ENCODE measurements at places on chromosomes 16 and 17.

- DNase-seq, result no peak
Observed at GRCh38 chr16:25064937-25065336, 46.6 kb upstream of the LCMT1 start.

GRCh38 chr16:58843675-58844074 is 109.6 kb upstream of the GOT2 start:
- no peak for DNase-seq

GRCh38 chr16:75714661-75715060 is 11.6 kb downstream of the CPHXL start:
- DNase-seq, result no peak

- DNase-seq, result no peak
Observed at GRCh38 chr17:4162321-4162720, 19.3 kb downstream of the CYB5D2 start.

DNA sequence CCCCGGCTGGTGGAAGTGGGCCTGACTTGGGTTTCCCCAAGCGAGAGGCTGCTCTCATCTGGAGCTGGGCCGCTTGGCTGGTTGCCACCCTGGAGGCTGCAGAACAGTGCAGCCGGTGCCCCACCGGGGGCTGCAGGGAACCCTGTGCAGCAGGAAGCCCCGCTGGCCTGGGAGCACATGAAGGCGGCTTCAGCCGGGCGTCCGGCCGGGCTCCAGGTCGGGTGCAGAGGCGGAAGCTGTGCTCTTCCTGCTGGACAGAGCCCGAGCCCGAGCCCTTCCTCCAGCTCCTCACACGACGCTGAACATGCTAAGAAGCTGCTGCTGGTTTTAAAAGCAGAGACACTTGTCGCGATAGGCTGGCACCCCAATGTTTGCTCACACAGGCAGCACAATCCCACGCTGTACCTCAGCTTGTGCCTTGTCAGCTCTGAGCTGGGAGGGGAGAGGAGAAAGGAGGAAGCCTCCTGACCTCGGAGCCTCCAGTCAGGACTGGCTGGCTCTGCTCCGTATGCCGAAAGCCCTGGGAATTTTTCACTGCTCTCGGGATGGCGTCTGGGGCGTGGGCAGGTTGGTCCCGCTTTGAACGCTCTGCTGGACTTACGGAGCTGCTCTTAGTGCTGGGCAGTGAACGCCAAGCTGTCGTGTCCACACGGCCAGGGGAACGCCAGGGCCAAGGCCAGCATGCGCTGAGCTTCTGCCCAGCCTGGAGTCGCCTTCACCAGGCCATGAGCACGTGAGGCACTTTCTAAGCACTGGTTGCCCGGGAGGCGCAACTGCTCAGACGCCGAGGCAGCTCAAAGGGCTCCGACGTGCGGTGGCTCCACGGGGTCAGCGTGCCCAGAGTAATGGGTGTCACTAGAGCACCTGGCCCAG is 8.8 kb downstream of the CDK5R1 start:
- no peak for DNase-seq

DNA sequence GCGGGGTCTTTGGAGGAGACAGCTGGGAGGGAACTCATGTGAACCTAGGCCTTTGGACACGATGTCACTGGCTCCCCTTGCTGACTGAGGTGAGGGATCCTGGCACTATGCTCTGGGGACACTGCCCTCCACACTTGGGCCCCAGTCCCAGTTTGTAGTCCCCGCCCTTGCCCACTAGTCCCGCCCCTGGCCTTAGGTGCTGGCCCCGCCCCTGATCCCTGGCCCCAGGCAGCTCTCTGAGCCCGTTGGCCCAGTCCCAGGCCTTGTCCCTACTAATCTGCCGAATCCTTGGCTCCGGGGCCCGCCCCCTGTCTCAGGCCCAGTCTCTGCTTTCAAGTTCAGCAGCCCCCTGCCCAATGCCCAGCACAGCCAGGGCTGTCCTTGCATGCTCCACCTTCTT is 61.0 kb downstream of the SMPD3 start:
- no peak for DNase-seq

DNA sequence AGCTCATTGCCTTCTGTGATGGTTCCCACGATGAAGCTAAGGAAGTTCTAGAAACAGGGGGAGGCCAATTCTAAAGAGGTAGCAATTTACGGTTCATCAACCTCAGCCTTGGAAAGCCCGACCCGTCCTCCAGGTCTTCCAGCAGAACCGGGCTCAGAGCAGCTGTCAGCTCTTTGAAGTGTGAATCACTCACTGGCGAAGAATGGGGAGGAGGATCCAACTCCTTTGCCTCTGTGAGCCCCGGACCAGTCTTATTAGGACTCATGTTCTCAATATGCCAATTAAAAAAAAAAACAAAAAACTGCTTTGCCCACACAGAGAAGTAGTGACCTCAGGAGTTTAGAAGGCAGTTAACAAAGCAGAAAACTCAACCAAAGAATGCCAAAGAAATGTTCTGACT is 31.4 kb downstream of the STX8 start:
- no peak for DNase-seq

DNA sequence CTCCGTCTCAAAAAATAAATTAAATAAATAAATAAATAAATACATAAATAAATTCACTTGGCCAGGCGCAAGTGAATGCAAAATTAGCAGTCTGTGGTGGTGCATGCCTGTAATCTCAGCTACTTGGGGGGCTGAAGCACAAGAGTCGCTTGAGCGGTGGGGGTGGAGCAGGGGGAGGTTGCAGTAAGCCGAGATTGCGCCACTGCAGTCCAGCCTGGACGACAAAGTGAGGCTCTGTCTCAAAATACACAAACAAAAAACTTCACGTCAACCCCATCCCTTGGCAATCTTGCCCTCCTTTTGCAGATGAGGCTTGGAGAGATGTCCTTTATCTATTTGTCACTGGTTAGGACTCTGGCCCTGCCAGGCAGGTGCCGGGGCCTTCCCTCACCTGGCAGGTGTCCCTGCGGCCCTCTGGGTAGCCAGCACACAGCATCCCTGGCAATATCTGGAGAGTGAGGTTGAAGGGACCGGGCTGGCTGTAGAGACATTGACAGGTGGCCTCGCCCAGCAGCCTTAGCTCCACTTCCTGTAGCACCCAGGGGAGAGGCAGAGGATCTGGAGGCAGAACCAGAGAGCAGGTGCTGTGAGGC is 4.4 kb downstream of the PRSS36 start:
- no peak for DNase-seq

DNA sequence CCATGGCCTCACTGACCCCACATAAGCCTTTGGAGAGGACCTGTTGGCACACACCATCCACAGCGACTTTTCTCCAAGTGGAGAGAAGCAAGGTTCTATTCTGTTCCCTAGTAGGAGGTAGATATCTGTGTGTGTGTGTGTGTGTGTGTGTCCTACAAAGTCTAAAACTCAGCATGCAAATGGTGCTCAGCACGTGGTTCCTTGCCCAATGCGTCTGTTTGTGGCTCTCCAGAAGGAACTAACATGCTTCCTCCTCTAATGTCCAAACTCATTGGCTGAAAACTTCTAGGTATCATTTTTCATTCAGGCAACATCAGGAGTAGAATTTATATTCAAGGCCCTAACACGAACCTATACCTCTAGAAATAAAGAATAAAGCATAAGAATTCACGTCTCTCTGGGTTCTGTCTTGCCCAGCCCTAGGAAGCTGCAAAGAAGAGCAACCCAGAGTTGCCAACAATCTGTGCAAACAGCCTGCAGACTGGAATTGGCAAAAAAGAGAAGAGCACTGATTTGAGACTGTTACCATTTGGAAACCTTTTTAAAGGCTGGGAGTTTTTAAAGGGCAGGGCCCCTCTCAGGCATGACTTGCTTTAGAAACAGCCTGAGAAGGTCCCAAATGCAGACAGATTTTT is 25.5 kb downstream of the MAP3K14 start:
- DNase-seq, result no peak

DNA sequence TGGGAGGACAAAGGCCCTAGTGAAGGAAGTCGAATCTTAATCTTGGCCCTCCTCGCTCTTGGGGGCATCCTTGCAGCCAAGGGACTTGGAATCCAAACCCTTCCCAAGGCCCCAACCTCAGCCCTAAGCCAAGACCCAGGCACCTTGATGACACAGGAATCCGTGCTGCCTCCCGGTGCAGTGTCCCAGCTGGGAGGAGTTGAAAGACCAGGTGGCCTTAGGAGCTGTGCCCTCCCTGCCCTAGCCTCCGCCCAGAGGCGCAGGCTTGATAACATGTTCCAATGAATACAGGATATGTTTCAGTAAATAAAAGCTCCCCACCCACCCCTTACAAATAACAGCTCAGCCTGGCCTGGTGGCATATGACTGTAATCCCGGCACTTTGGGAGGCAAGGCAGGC is at the start of gene CHST5:
TSS of gene CHST5 (minus strand) at position 208 of the 400 bp plus-strand sequence. CDS start 5,724 bp downstream, outside the sequence.
- DNase-seq, result no peak

DNA sequence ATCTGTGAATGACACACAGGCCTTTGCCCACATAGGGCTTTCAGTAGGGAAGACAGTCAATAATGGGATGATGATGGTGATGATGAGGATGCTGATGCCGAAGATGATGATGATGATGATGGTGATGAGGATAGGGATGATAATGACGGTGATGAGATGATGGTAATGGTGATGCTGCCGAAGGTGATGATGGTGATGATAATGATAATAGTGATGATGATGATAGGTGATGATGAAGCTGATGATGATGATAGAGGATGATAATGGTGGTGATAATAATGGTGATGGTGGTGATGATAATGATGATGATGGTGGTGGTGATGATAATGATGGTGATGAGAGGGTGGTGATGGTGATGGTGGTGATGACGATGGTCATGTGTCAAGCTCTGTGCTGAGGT is 12.9 kb downstream of the FOXL1 start:
- no peak for DNase-seq

- no peak for DNase-seq
Observed at GRCh38 chr16:16191493-16192167, 31.7 kb downstream of the ABCC6 start.

- DNase-seq, result peak; percentile 64
Observed at GRCh38 chr17:44137891-44138709, 3.6 kb upstream of the HROB start.

GRCh38 chr16:27223701-27224100 is 20.4 kb downstream of the KDM8 start:
- no peak for DNase-seq

- no peak for DNase-seq
Observed at GRCh38 chr16:58197314-58198012, 443 bp downstream of the CSNK2A2 start.

- peak; percentile 39 for DNase-seq
Observed at GRCh38 chr16:1194665-1195392, 30.2 kb downstream of the TPSG1 start.

DNA sequence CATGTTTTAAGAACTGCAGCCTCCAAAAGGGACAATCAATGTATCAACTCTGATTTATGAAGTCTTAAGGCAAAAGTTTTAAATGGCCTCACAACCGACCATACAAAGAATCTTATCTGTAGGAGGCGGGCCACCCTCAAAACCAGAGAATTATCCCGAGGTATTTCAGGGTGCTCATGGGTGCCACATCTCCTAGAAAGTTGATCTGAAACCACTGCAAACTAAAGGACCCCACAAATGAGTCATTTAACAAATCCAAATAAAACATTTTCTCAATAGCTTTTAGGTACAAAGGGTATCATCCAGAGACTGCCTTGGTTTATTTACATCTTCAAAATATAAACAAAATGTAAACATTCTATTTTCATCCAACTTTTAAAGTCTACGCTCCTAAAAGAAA is 6.8 kb downstream of the ERN1 start:
- DNase-seq, result no peak

DNA sequence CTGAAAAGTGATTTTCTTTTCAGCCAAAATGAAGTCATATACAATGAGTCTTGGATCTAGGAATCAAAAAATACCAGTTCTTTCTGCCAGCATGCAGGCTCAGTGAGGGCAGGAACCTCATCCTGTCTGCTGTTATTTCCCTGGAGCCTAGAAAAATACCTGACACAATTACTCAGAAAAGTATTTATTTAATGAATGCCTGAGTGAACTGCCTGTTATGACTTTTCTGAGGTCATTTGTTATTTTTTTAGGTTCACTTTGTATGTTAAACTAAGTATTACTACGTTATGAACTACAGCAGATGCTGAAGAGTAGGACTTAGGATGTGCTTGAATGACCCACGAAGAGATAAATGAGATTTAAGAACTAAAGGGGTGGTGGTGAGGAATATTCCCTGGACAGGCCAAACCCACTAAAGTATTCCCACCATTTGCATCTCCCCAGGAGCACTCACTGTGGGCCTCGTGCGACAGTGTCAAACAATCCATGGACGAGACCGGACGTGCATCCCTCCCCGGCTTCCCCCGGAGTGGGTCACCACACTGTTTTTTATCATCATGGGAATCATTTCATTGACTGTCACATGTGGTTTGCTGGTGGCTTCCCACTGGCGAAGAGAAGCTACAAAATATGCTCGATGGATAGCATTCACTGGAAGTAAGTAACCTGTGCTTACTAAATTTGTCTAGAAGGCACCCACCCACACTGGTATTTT is 17.1 kb upstream of the VWA3A start:
- no peak for DNase-seq

- no peak for DNase-seq
Observed at GRCh38 chr17:17214646-17215436, 8.7 kb upstream of the PLD6 start.

DNA sequence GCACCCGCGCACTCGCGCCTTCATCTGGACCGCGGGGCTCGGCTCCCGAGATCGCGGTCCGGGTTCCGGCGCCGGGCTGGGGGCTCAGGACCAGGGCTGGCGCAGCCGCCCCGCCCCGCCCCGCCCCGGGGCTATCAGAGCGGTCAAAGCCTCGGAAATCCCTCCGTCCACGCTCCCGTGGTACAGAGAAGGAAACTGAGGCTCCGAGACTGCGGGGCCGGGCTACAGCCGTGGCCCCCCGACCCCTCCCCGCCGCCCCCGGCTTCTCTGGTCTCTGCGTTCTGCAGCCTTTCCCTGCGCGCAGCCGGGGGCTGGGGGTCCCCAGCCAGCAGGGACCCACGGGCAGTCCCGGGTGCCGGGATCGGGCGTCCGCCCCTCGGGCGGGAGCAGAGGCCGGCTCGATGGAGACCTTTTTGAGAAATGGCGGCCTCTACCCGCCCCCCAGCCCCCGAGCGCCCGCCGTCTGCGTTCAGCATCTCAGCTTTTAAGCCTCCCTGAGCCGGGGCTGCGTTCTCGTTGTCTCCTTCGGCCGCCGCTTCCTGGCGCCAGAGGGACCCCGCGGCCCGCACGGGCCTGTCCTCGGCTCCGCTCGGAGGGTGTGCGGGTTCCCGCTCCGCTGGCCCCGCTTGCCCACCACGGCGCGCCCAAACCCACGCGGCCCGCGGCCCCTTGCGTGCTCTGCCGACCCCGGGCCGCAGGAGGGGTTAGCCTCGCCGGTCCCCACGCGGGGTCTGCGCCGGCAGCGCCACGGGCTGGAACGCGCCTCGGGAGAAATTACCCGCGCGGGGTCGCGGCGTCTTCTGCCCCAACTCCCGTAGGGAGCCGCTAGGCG is 1.5 kb upstream of the NPTX1 start:
- no peak for DNase-seq

GRCh38 chr17:38401459-38401858 is 26.8 kb upstream of the ARHGAP23 start:
- no peak for DNase-seq

DNA sequence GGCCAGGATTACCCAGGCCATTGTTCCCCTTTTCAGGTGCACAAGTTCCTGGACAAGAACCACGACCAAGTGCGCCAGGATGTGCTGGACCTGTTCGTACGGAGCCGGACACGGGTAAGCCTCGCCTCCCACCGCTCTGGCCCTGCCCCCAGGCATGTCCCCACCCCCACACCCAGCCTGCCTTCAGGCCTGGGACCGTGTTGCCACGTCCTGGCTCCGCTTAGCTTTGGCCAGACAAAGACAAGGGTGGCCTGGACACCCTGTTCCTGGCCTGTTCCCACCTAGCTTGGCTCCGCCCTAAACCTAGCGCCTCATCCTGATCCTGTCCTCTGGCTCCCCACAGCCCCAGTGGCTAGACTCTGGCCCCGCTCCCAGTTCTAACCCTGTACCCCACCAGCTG is 30.9 kb downstream of the MYO15A start:
- DNase-seq, result no peak

GRCh38 chr16:77881355-77882030 is 93.1 kb downstream of the VAT1L start:
- no peak for DNase-seq
